NCI-H1048 (cell line): ENCODE measurements at places on chromosomes 12 and 14.

GRCh38 chr14:75389679-75390078, 38.1 kb upstream of the JDP2 start:
- DNase-seq, result no peak

- DNase-seq, result no peak
Observed at GRCh38 chr14:52439476-52439875, 112.8 kb downstream of the TXNDC16 start.

- DNase-seq, result no peak
Observed at GRCh38 chr14:74045522-74045921, 26.4 kb downstream of the BBOF1 start.

GRCh38 chr14:24250354-24250753, 7.9 kb upstream of the TINF2 start:
- no peak for DNase-seq

GRCh38 chr14:99721792-99722516, 37.9 kb downstream of the CYP46A1 start:
- no peak for DNase-seq

DNA sequence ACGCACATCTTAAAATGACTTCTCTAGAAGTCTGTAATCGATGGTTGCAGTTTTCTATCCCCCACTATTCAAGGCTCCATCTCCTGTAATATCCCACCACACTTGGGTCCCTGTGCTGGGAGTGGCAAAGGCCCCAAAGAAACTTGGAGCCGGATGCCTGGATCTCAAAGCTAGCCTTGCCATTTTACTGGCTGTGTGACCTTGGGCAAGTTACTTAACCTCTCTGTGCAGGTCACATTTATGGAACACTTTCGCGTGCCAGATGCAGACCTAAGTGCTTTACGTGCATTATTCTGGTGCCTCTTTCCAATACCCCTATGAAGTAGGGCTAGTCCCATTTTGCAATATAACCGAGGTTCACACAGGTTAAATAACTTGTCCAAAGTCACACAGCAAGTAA, 151.8 kb upstream of the PRMT8 start:
- no peak for DNase-seq

GRCh38 chr12:19967431-19967830, 400.9 kb upstream of the PDE3A start:
- no peak for DNase-seq

DNA sequence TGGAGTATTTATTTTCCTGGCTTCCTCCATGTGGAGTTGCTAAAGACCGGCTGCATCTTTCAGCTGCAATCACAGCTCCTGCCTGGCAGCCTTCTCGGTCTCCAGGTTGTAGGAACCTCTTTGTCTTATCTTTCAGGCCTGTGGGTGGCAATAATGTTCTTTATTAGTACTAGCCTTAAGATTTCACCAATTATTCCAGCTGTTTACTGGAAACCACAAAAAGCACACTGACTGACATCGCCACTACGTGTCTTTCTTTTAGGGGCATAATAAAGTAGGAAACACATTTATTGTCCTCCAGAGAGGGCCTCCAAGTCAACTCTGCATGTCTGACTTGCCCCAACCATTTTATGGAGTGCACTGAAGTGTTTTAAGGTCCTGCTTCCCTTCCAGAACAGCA, 1116.5 kb upstream of the TMEM132C start:
- no peak for DNase-seq

GRCh38 chr12:46159309-46159901, 109.4 kb downstream of the SLC38A1 start:
- no peak for DNase-seq

DNA sequence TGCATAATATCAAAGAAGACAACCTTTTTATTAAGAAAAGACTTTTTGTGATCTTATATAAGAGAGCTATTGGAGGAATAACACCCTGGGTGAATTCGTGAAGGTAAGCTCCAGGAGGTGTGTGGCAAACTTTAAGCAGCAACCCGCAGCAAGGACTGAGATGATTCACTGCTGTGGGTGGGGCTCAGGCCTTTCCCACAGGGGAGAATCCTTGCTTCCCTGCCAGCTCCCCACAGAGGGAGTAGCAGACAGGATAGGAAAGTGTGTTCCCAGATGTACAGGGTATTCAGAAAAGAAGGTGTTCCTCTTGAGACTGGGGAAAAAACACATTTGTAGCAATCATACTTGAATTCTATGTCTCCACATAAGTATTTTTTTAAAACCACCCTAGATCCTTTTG, 9.2 kb downstream of the NDUFA12 start:
- no peak for DNase-seq

DNA sequence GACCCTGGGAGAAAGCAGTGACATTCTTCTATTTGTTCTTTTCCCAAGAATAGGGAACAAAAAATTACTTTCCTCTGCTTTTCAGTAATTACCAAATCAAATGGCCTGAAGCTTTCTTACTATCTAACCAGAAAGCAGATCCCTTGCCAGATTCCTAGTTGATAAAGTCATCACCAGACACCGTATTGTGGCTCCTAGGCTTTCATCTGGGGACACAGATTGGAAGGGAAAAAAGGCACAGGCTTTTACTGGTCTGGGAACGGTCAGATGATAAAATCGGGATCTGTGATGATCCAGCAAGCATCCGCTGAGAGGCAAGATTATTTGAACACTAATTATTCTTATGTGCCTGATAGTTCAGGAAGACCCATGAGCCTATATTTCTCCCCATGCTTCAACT, 79.1 kb upstream of the BCL2L14 start:
- no peak for DNase-seq

- DNase-seq, result no peak
Observed at GRCh38 chr14:81471062-81471461, 62.6 kb downstream of the SEL1L start.

GRCh38 chr14:47539031-47539461, 136.4 kb downstream of the MDGA2 start:
- DNase-seq, result peak; percentile 28

GRCh38 chr12:57628280-57629191, 4.5 kb downstream of the B4GALNT1 start:
- no peak for DNase-seq

DNA sequence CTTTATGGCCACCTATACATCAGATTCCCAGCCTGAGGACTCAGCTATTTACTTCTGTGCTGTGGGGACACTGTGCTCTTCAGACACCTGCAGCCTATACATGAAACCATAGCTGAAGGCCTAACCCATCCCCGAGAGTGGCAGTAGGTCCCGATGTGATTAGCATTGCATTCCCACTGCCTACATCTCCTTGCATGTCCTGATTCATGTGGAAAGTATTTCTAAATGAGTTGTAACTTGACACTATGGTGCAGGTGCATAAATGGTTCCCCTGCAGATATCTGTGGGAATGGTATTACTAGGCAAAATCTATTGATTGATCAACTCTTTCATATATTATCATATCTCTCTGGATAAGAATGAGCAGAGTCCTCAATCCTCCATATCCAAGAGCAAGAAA, 433.5 kb downstream of the DAD1 start:
- DNase-seq, result no peak

DNA sequence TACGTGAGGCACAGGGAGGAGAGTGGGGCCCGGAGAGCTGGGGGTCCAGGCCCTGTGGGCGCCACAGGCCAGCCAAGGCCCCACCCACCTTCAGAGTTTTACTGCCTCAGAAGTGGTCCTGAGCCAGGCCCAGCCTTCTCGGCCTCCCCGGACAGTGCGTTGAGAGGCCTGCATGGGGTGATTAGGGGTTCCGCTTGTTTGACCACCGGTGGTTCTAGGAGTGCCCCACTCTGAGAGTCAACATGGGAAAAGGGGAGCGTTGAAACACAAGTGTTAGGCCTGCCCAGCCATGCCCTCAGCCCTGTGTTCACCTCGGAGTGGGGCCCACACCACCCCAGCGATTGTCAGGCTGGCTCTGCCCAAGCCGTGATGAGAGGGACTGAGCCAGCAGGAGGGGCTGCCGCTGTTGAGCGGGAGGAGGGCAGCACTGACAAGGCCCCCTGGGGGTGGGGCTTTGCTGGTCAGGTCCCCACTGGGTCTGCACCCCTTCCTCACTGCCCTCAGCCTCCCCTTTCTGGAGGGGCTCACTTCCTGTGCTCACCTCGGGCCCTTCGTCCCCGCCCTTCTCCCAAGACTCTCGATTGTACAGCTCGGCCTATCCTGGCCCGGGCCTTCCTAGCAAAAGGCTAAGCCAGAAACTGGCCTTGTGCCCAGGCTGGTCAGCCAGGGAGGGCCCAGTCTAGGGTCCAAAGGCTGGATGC, 4.8 kb downstream of the CKB start:
- DNase-seq, result no peak

DNA sequence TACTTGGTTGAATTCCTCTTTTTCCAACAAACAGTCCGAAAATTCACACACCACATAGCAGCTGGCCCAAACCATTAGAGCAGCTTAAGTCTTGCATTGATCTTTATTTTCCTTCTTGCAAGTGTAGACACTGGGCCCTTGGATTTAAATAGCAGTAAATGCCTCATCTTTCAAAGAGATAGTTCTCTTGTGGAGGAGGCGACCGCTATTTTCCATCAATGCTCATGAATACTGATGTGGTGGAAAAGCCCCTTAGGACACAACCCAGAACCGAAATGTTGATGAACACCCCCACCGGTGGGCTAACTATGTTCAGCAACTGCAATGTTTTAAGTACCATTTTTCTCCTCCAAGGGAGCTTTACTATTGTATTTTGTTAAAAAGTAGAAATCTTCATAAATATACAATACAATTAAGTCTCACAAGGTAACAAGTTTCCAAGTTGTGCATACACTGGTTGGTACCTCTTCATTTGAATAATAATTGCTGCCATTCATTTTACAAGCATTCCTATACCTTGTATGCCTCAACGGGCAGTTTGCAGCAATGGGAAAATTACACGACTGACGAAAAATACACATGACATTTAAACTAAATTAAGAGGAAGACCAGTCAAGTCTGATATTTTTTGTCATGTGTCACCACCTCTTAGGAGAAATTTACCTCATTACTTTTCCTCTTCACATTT, 18.0 kb downstream of the NIN start:
- DNase-seq, result no peak

GRCh38 chr12:98325003-98325402, 190.4 kb upstream of the TMPO start:
- no peak for DNase-seq

DNA sequence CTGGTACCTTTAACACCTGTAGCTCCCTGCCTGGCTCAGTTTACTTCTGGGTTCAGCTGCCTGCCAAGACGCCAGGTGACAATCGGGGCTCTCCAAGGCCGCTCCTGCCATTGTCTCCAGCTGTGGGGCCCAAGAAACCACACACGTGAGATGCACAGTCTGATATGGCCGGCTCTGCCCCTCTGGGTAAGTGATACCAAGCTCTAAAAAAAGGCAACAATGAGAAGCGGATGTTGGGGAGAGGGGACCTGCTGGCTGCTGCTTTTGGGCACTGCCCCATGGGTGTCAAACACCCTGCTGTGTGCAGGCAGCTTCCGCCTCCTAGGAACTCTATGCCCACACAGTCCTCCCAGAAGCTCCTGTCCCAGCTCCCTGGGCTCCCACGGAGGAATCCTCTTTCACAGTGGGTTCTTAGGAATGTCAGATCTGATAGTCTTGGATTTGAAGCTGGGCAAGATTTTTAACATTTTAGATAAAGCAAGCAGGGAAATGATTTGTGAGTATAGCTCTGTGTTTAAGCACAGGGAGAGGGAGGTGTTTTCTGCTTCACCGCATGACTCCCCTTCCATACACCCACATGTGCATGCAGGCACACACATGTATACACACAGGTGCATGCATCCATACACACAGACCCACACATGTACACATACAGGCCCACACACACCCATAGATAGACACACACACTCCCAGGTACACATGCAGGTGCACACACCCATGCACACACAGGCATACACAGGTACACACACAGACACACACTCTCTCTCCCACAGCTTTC, 1135.8 kb downstream of the BCL11B start:
- no peak for DNase-seq

- DNase-seq, result no peak
Observed at GRCh38 chr12:124766727-124767065, 97.0 kb downstream of the SCARB1 start.

DNA sequence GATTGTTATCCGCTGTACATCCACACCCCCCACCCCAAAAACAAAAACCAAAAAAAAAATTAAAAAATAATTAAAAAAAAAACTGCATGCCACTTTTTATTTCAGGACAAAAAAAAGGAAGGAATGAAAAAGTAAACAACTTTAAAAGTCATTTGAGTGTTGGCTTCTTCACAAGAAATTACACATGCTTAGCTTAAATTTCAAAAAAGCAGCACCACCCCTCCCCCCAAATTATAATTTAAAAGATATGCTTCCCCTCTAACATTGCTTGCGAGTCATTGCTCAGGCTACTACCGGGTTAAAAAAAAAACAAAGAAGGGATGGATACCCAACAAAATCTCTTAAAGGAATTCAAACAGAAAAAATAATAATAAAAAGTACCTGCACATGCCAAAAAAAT, 98.5 kb downstream of the BCL11B start:
- no peak for DNase-seq

DNA sequence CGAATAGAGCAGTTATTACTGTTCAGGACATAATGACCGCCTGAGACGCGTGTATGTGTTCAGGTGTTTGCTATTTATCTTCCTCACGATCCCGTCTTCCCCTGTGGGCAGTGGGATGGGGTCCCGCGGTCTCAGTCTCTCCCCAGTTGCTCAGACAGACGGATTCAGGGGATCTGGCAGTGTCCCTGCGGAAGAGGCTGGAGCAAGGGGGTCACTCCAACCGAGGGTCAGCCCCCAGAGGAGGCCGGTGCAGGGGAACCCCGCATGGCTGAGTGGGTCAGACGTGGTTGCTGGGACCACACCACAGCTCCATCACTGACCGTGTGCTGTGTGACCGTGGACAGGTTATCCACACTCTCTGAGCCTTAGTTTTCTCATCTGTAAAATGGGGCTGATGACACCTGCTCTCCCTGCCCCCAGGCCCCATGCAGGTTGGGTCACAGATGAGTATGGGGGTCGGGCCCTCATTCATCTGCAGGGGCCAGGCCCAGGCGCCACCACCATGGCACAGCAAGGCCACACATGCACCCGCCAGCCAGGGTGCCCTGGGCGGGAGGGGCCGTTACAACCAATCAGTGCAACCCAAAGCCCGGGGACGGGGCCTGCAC, 5.2 kb downstream of the MMP17 start:
- no peak for DNase-seq

- no peak for DNase-seq
Observed at GRCh38 chr12:108144080-108144479, 15.0 kb downstream of the WSCD2 start.

DNA sequence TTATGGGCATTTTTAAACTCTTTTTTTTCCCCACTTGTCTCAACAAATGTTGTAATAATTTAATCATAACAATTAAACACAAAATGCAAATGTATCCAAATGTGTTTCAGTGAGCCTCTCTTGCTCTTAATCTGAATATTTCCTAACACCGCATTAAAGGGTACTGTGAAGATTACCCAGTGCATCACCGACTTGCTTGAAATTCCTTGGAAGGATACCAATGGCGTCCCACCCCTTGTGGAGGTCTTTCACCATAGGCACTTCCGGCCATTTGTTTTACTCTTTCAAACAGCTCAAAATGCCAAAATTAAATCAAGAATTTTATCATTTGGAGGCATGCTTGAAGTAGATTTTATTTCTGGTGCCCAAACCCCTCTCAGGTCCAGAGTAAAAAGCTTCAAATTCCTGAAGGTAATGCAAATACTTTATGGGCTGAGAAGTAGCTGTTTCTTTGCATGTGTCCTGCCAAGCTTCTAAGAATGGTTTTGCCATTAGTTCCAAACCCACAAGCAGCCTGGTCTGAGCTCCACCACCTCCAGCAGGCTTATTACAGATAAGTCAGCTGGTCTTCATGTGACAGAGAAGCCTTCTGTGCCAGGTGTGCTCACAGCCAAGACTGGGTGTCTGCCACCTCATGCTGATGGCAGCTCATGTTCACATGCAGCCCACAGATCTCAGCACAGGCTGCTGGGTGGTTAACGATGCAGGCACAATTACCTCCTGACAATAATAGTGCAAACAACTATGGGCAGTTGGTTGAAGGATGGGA, 16.4 kb upstream of the NUDT4 start:
- no peak for DNase-seq
